Prostate gland (tissue), 2 donors: ENCODE measurements at places on chromosomes 7 and 10.

GRCh38 chr7:107394831-107395230 is 75.0 kb upstream of the GPR22 start:
- no peak for DNase-seq

DNA sequence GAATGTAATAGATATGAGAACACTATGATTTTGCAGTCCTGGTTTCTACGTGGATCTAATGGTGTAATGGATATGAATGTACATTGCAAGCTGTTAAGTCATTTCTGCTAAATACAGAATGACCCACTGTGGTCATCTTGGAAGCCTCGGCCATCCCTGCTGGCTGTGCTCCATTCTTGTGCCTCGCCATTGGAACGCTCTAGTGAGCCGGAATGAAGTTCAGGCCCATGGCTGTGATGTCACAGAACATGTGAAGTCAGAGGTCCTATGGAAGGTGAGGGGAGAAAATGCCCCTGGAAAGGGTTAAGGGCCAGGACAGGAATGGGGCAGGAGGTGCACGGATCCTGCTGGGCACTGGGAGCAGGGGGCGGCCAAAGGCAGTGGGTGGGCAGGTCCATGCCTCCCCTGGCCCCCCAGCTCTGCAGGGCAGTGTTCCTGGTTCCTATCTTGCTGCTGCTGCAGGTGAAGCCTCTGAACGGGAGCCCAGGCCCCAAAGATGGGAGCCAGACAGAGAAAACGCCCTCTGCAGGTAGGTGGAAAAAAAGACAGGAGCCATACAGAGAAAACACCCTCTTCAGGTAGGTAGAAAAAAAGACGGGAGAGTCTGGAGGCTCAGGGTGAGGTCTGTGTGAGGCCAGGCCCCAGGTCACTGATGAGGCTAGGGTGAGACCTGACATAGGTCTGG is at the start of gene LLCFC1:
TSS of gene LLCFC1 (plus strand) at position 259 of the 685 bp plus-strand sequence. CDS start at position 397, 138 bp downstream.
- peak; percentile 40 for DNase-seq

DNA sequence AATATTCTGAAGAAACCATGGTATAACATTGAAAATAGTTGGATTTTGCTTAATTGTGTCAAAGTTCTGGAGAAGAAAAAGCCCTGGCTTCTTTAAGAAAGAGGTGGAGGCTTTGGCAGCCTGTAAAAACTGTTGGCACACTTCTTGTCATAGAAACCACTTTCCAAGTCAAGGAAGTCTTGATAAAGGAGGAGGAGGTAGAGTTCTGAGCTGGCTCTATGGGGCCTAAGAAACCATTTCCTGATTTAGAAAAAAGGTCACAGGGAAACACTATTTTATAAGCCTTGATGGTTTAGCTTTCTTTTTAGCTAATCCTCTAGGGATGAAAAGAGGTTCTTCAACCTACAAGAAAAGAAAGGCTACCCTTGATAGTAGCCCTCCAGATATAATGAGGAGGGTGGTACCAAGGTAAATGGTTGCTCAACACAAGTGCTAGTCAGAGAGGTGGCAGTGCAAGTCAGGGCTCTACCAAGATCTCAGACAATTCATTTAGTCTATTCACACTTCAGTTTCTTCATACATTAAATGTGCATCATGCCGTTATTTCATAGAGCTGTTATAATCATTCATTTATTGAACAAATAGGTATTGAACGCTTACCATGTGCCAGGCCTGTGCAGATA is 346.9 kb downstream of the RNLS start:
- DNase-seq, result no peak

DNA sequence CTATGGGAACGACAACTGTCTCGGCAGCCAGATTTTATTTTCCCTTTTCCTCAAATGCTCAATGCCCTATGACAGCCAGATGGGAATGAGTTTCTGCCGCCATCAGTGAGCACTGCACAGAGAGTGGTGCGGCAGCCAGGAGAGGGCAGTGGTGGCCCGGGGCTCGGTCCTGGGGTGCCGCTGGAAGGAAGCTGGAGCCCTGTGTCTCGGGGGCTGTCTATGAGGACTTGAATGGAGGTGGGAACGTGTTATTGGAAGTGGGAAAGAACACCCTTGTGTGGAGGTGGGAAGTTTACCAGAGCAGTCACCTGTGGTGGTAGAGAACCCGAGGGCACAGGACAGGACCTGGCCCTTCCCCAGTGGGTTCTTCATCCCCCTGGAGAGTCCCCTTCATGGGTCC is 35.8 kb downstream of the JAKMIP3 start:
- DNase-seq, result no peak

DNA sequence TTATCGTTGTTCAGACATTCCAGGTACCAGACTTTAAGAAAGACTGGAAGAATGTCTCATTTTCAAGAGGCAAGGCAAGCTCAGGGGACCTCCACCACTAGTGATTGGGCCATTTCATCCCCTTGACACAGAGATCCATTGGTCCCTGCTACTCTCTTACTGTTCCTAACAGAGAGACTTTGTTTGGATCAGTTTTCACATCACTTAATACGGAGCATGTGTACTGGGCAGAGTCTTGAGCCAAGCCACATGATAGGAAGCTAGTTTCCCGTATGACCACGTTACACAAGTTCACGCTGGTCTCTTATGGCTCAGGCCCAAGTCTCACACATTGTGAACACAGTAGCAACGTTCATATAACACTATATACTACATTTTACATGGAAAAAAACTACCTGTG is 269.9 kb downstream of the BAMBI start:
- no peak for DNase-seq

DNA sequence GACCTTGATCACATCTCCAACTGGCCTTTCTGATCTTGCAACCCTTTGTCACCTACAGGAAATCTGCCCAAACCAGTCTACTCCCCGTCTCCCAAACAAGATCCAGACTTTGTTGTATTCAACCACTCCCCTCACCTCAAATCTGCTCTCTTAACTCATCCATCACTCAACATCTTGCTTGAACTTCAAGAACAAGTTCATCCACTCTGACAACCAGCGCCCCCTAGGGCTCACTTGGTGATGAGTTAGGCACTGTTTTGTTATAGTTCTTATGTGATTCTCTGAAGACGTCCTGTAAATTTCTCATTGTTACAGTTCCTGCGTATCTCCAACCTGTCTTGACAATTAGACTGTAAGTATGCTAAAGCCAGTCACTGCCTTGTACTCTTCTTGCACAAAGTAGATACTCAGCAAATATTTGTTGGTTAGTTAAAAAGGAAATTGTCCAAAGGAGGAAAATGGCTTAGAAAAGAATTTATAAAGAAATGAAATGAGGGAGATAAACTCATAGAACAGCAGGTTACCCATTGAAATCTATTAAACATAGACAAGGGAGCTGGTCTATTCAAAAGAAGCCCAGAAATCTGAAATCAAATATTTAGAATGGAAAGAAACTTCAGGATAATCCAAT is 5.3 kb downstream of the FRMD4A start:
- DNase-seq, result peak; percentile 39

- no peak for DNase-seq
Measured at GRCh38 chr10:7795605-7796004, 7.6 kb downstream of the ATP5F1C start.

DNA sequence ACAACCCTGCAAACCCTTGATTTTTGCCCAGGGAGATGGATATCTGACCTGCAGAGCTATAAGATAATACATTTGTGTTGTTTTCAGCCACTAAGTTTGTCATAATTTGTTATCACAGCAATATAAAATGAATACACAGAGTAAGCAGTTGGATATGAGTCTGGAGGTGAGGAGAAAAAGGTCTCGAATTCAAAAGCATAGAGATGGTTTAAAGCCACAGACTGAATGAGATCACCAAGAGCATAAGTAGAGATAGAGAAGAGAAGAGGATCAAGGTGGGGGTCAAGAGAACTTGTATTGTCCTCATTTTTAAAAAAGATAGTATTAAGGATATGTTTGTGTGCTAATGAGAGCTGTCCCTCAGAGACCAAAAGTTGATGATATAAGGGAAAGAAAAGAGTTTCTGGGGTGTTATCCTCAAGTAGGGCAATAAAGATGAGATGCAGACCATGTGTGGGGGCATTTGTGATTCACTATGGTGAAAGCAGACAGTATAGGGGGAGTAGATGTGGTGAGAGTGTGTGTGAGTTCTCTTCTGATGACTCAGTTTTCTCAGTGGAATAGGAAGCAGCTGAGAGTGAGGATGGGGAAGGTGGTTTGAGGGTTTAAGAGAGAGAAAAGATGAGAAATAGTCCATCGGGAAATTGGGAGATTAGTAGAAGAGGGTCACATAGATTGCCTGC is 25.8 kb upstream of the PCGF5 start:
- no peak for DNase-seq

DNA sequence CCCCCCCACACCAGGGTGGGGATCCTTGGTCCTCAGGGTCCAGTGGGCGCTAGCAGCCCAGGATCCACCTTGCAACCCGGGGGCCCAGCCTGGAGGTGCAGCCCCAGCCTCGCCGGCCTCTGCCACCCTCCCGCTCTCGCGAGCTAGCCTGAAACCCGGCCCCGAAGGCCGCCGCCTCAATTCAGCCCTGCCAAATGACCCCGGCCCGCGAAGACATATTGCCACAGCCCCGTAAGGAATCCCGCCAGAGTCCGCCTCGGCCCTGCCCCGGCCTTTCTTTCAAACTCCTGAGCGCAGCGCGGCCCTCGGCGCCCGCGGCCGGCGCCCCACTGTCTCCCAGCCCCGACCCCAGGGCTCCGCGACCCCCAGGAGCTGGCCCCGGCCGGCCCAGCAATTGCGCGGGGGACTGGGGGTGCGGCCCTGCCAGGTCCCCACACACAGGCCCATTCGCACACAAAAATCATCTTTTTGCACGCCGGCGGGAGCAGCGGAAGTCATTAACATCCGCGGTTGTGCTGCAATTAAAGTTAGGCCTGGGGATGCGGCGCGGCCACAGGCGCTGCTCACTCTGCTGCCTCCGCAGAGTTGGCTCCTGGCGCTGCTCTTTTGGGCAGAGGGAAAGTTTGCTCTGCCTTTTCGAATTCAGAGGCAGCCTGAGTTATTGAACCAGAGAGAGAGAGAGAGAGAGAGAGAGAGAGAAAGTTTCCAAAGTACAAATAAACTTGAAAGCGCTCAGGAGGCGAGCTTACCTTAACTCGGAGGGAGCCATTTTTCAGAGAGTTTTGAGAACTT is 4.0 kb downstream of the HOXA5 start:
- no peak for DNase-seq

DNA sequence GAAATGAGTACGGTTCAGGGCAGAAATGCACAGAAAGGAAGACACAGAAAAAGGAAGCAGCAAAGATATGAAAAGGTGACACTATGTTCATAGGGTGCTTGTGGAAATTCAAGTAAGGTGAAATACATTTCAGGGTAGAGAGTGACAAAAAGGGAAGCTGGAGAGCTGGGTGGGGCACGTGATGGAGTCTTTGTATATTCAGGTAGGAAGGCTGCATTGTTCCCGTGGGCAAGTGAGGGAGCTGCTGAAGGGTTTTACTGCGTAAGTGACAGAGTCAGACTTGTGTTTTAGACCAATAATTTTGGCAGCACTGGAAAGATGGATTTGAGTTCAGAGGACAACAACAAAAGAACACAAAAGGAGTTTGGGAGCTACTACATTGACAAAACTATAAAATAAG is 35.3 kb upstream of the ANK3 start:
- DNase-seq, result no peak

DNA sequence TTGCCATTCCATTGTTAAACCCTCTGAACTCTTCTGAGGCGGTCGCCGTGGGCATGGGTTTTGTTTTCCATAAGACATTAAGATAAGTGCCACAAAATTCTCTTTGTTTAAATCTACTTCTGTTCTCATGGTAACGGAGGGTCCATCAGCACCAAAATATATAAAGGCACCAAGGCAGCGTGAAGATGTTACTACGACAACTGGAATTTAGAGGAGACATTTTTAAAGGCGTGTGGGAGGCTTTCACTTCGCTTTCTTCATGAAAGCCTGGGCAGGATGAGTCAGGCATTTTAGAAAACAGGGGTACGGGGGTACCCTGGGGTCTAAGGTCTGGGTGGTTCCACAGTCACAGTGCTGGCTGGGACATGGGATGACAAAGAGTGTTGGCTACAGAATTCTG is 34.0 kb downstream of the SMKR1 start:
- DNase-seq, result no peak

DNA sequence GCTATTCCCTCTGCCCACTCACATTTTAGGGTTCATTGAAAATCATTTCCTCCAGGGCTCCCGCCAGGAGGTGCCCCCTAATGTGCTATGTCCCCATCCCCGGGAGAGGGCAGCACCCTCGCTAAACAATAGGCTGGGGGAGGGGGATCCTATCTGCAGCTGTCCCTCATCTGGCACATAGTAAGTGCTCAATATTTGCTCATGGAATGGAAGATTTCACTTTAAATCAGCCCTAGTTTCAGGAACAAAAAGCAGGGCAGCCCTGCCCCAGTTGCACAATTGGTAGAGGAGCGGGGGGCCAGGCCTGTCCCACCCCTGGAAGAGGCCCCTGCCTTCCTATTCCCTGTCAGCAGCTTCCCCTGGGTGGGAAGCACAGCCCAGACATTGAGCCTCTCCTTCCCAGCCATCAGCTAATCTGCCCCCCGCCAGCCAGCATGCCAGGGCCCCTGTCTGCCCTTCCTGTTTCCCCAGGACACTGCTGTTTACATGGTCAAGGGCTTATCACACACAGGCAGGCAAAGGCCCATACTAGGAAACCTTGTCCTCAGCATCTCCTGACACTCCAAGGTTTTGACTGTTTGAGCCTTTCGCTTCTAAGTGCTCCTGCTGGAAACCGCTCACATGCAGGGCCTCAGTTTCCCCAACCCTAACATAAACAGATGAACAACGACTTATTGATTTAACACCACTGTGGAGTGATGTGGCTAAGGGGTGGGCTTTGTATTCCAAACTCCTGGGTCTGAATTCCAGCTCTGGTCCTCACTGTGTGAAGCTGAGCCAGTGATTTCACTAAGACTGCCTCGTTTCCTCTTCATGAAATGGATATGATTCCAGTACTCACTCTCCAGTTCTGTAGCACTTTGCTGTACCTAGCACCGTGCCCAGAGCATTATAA is 130.7 kb upstream of the ZMIZ1 start:
- no peak for DNase-seq

DNA sequence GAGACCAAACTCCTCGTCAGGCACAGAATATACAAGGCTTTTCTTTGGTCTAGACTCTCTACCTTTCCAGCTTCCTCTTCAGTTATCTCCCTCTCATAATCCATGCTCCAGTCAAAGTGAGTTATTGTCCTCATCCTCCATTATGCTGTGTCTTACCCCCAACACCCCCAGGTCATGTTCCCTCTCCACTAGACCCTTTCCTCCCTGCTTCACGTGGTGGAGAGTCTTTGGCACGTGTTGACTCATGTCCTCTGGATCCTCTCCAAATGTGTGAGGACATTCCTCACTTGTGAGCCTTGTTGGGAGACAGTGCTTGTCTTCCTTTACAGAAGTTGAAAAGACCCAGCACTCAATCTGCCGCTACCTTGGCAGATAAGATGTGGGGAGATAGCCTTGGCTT is 36.0 kb upstream of the DLD start:
- no peak for DNase-seq
